B cell (primary cell): ENCODE measurements at places on chromosomes 16 and 17.

DNA sequence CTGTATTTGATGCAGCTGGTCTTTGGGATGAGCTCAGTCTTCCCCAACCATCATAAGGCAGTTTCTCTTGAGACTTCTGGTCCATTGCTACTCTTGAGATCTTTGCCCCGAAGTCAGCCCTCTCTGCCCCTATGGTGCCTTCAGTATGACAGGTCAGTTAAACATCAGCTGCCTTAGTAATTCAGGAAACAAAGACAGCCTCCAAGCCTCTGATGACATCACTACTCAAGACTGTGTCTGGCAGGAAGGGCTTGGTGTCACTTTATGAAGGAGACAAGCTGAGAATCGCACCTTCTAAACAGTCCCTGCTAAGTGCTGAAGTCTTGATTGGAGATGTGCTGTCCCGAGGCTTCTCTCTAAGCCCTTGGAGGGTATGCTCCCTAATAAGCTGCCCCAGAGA, 104.9 kb upstream of the TBX2 start:
- no peak for DNase-seq

DNA sequence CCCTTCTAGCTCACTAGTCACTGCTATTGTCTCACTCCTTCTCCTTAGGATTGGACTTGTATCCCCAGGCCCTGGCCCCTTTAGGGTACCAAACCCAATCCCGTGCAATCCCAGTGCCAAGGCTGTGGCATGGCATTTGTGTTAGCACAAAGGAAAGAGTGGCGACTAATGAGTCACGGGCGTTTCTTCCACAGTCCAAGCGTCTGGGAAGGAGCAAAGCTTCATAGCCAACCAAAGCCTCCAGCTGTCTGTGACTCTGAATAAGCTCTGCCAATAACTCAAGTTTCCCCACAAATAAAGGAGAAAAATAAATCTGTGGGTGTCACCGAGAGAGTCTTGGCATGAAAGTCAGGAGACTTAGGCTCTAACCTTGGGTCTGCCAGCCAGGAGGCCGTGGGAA, 54.6 kb upstream of the COX10 start:
- DNase-seq, result no peak

GRCh38 chr16:51557670-51558069, 406.6 kb upstream of the SALL1 start:
- DNase-seq, result no peak

GRCh38 chr16:22786284-22786683, 27.7 kb upstream of the HS3ST2 start:
- DNase-seq, result no peak

- no peak for DNase-seq
These were observed 472.1 kb upstream of the C16orf82 start for GRCh38 chr16:26594666-26595065.

GRCh38 chr17:75059369-75060345, 12.6 kb downstream of the KCTD2 start:
- no peak for DNase-seq

- DNase-seq, result no peak
These were observed 7.6 kb downstream of the CCDC182 start for GRCh38 chr17:57737450-57737849.

GRCh38 chr17:71948703-71949422, 172.0 kb upstream of the SOX9 start:
- no peak for DNase-seq

- DNase-seq, result no peak
These were observed 204.7 kb upstream of the CIBAR2 start for GRCh38 chr16:85316944-85317343.

GRCh38 chr17:68204736-68205135, 43.1 kb upstream of the AMZ2 start:
- DNase-seq, result no peak

GRCh38 chr17:20999044-20999573, 43.7 kb downstream of the USP22 start:
- DNase-seq, result no peak

DNA sequence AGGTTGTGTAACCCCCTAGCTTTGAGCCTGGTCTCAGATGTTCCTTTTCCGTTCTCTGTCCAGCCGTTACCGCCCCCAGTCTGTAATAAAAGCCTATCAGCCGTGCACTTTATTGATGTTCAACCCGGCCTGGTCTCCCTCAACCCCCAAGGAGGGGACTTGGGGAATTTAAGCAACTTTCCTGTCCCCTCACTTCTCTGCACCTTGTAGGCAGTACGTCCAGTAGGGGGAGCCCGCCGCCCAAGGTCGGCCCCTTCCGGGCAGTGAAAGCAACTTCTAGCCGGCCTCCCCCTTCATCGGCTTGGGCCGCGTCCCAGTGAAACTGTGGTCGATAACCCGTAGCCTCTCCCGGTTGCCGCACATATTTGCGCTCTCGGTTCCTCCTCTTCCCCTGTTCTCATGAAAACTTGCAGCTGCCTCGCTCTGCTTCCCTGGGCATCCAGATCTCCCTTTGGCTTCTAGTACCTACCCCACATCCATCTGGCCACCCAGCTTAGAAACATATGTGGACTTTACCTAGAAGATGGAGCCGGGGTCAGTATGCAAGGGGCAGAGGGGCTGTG, 7.9 kb downstream of the PNPO start:
- DNase-seq, result peak; percentile 80

DNA sequence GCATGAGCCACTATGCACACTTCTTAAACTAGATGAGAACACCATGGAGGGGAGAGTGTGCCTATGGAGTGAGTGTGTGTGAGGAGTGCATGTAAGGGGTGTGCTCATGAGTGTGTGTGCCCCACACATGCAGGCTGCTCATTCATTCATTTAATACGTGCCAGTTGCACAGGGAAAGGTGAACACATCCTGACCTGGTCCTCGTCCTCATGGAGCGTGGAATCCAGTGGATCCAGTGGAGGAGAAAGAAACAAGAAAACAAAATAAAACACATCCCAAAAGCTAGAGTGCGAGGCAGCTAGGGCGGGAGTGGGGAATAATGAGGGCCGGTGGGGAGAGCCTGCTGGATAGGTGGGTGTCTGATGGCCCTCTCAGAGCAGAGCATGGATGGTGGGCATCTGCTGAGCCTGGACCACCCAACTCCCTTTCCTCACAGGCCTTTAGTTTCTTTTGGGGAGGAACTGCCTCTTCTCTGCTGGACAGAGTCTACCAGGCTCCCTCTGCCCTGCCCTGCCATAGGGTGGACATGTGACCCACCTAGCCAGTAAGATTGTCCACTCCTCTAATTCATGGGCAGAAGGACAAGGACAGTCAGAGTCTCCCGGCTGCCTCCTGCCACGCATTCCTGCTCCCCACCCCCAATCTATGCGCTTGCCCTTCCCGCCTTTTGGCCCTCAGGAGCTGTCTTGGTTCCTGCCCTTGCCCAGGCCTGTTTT, 204.3 kb downstream of the RAB11FIP4 start:
- DNase-seq, result no peak

DNA sequence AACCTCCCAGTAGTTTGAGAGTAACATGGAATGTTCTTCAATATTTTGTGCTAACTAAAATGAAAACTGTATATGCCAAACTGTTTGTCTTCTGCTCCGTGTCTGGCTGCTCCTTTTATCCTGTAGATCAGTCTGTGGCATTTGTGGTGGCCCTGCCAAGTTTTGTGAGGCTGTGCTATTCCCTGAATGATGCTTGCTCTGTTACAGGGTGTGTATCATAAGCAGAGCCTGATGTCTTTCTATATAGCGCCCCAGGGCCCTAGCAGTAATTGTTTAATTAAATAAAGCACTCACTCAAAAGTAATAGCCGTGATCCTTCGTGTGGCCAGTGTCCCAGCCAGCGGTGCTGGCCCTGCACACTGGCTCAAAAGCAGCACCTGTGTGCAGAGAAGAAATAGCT, 27.8 kb upstream of the NAT9 start:
- no peak for DNase-seq

DNA sequence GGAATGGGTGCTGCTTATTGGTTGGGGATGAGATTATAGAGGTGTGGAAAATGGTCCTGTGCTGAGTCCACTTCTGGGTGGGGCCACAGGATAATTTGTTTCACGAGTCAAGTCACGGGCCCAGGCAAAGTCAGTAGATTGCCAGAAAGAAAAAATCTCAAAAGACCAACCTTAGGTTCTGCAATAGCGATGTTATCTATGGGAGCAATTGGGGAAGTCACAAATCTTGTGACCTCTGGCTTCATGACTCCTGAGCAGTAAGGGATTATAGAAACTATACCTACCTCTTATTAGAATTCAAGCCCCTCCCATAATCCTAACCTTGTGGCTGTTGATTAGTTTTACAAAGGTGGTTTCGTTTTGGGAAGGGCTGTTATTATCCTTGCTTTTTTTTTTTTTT, 31.4 kb downstream of the WWP2 start:
- DNase-seq, result no peak

GRCh38 chr16:52597772-52598483, 51.0 kb upstream of the TOX3 start:
- no peak for DNase-seq

DNA sequence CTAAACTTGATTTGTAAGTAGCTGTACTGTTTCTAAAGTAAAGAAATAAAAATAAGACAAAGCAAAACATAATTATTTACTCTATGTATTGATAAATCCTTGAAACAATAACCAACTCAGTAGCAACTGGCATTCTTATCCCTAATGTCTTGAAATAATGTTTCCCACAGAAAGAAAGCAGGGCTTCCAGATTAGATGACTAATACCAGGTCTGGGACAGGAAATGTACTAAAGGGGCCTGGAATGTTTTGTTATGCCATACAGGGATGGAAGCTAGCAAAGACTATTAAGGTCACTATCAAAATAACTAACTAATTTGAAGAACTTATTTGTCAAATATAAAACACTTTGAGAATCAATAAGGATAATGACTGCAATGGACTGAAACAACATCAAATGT, 82.1 kb downstream of the CFDP1 start:
- DNase-seq, result no peak

- DNase-seq, result no peak
These were observed 108.5 kb downstream of the ZNF778 start for GRCh38 chr16:89325861-89326471.

DNA sequence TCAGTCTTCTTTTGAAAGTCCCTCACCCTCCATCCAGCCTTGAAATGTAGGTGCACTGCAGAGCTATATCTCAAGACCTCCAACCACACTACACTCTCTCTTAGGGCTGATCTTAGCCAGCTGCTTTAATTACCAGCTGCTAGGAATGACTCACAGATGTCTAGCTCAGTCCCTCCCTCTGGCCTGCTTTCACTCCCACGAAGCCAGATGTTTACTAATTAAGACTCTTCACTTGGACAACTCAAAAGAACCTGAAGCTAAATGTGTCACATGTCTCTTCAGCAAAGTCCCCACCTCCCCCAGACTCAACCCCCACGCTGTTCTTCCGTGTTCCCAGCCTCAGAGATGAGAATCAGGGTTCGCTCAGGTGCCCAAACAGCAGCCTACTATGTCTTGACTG, 2.6 kb downstream of the GTF3C1 start:
- DNase-seq, result no peak

GRCh38 chr16:74298104-74298503, 1.5 kb downstream of the PSMD7 start:
- DNase-seq, result no peak

- DNase-seq, result no peak
These were observed 41.7 kb downstream of the EFCAB5 start for GRCh38 chr17:29982991-29983653.

GRCh38 chr16:66964049-66964448, 3.0 kb downstream of the CES3 start:
- no peak for DNase-seq

DNA sequence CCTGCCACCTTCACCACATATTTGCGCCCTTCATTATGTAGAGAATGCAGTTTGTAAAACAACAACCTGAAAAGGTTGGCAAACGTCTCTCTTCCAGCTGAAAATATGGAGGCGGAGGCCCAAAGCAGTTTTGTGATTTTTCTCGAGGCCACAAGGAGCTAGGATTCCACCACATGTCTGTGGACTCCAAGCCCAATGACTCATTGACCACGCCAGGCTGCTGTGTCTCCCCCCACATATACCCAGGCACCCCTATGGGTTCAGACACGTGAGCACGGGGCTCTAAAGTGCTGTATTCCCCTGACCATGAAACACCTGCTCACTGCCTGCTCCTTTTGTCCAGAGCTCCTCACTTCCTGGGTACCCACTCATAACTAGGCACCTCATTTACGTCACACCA, 121.4 kb upstream of the CDH5 start:
- no peak for DNase-seq

- no peak for DNase-seq
These were observed 44.7 kb downstream of the METRNL start for GRCh38 chr17:83123896-83124801.

- no peak for DNase-seq
These were observed 93.9 kb upstream of the FA2H start for GRCh38 chr16:74868501-74868900.

DNA sequence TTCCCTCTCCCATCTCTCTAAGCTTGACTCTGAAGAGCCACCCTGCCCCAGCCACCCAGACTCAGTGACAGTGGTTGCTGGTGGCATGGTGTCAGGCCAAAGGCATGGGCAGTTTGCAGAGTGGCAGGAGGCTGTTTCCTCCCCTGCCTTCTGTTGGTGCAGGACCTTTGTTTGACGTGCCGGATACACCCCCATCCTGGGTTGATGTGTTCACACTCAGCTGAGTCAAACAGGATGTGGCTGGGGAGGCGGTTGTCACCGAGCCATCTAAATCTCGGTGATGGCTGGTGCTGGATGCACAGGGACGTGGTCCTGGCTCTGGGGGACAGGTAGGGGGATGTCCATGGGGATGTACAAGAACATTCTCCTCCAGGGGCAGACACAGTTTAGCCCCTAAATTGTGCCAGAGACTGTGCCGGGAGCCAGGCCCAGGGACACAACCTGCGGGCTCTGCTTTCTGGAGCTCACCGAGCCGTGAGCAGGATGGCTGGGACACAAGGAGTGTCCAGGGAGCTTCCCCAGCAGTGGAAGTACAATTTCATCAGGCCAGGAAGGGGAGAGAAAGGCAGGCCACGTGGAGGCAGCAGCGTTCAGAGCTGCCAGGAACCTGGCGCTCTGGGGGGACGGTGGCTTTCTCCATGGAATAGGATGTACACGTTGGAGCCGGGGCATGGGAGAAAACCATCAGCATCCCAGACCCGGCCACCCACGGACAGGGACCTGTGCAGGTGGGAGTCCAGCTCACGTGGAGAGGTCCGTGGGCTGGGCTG, 264.2 kb downstream of the SEC14L1 start:
- peak; percentile 83 for DNase-seq

GRCh38 chr17:6642592-6642991, 1.7 kb downstream of the TXNDC17 start:
- DNase-seq, result no peak

- DNase-seq, result no peak
These were observed 40.3 kb upstream of the KIFC3 start for GRCh38 chr16:57842601-57843000.

GRCh38 chr16:74296104-74296431, 546 bp upstream of the PSMD7 start:
- DNase-seq, result no peak

DNA sequence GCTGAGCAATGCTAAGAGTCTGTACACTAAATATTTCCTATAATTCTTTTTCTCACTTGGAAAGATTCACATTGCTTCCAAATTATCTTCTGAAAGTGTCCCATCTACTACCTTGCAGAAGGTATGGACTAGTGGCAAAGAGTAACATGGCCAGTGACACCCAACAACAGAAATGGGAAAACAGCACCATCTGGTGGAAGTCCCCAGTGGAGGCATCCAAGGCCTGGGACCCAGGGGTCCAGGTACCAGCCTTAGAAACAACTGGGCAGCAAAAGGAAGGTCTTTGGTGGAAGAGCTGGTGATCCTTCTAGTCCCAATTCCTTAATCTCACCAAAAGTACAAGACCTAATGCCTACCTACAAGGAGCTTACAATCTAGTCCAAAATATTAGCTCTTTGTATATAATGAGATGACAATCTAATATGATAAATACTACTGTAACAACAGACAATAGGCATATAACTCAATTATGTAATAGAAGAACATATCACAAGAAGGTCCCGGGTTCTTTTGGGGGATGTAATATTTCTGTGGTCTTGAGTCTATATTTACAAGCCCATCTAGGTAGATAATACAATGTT, 55.3 kb downstream of the SKAP1 start:
- peak; percentile 48 for DNase-seq
